ENCODE measurements at places on chromosomes 3 and 15. TPM values are rescaled to one million over a fixed set of nuclear protein-coding genes. Genes with fewer than 3 reads are reported as not detected.

ZNF860 gene
- 9.5 TPM for total RNA-seq

MNS1 gene
- 1.6 TPM for total RNA-seq

GRCh38 chr15:77786181-77786890 is 153.6 kb upstream of the LINGO1 start:
- DNase-seq, result no peak

DNA sequence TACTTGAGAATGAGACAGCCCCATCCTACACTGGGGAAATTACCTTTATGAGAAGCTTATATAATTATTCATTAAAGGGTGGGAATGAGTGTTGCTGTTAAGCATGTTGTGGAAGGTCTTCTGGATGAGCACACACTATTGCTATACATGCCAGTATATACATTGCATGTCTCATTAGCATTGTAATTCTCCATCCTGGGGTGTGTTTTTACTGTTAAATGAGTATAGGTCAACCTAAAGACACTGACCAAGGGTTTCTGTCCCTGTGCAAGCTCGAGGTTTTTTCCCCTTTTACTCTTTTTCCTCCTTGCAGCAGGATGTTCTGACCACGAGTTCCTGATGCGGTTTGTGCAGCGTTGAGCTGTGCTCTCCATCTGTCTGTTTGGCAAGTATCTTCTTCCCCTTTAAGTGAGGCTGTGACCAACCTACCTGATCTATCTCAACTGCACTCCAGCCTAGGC is 7.2 kb upstream of the IVD start:
- peak; percentile 82 for DNase-seq

DNA sequence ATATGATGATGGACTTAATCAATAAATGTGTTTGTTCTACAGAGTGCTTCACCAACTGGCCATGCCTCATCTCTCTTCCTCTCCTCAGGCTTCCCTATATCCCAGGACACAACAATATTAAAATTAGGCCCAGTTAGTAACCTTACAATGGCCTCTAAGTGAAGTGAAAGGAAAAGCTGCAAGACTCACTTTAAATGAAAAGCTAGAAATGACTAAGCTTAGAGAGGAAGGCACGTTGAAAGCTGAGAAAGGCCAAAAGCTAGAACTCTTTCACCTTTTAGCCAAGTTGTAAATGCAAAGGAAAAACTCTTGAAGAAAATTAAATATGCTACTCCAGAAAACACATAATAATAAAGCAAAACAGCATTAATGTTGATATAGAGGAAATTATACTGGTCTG is 1010.3 kb downstream of the NAALADL2 start:
- DNase-seq, result no peak

- DNase-seq, result no peak
These were observed 138.4 kb downstream of the SST start for GRCh38 chr3:187531831-187532230.

DNA sequence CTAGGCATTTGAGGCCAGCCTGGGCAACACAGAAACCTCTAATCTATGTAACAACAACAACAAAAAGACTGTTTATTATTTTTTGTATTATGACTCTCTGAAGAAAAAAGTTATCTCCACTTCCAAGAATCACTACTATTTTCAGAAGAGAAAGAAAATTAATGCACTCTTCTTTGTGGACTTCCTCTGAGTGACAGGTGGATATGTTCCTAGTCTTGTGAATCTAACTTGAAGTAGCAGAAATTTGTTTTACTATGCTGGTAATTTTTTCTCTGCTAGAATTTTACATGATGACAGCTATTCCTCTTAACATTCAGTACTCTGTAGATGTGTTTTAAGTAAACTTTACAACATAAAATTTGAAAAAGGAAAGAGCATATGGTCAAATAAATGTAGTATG is 16.7 kb downstream of the DYNC1LI1 start:
- DNase-seq, result no peak

GRCh38 chr15:94131875-94132274 is 99.5 kb upstream of the MCTP2 start:
- DNase-seq, result no peak

- DNase-seq, result no peak
These were observed 3.0 kb upstream of the NCKIPSD start for GRCh38 chr3:48688737-48689075.

Data from spleen (tissue), 13 donors.